ENCODE measurements at places on chromosomes 4 and X.

DNA sequence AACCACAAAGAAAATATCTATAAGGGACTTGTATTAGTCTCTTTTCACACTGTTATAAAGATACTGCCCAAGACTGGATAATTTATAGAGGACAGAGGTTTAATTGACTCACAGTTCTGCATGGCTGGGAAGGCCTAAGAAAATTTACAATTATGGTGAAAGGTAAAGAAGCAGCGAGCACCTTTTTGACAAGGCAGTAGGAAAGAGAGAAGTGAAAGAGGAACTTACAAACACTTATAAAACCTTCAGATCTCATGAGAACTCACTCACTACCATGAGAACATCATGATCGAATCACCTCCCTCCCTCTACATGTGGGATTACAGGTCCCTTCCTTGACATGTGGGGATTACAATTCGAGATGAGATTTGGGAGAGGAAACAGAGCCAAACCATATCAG is 856.0 kb downstream of the TRAM1L1 start:
- no peak for DNase-seq

GRCh38 chr4:176800891-176801534 is 8.3 kb upstream of the VEGFC start:
- DNase-seq: no peak

DNA sequence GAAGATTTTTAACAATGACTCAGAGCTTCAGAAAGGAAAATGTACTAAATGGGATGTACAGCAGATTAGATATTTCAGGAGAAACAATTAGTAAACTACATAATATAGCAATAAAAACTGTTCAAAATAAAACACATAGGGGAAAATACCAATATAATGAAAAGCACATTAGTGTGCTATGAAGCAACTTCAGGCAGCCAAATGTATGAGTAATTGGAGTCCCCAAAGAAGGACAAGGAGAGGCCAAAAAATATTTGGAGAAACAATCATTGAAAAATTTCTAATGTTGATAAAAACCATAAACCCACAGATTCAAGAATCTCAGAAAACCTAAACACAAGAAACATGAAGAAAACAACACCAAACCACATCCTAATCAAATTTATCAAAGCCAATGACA is 129.3 kb upstream of the CHRDL1 start:
- DNase-seq: no peak

DNA sequence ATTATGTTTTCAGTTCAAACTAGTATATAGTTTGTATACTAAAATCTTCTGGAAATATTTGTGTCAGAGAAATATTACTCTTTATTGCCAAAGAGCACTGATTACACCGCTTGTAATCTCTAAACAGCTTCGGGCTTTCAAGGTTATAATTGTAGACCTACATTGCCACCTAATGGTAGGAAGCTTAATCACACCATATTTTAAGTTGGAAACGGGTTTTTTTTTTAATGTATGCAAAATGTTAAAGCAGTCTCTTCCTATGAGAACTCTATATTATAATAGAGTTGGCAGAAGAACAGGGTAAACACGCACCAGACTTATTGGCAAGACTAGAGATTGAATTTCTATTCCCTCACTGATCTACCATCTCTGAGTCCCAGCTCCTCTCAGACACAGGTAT is 19.5 kb upstream of the NFXL1 start:
- DNase-seq: peak; percentile 39

GRCh38 chr4:19987746-19988145 is 264.0 kb upstream of the SLIT2 start:
- no peak for DNase-seq

- DNase-seq: no peak
Observed at GRCh38 chrX:153525451-153525850, 8.0 kb downstream of the ATP2B3 start.

- no peak for DNase-seq
Observed at GRCh38 chr4:3212391-3213105, 36.4 kb upstream of the MSANTD1 start.

GRCh38 chr4:78622253-78622979 is 70.8 kb downstream of the ANXA3 start:
- no peak for DNase-seq

DNA sequence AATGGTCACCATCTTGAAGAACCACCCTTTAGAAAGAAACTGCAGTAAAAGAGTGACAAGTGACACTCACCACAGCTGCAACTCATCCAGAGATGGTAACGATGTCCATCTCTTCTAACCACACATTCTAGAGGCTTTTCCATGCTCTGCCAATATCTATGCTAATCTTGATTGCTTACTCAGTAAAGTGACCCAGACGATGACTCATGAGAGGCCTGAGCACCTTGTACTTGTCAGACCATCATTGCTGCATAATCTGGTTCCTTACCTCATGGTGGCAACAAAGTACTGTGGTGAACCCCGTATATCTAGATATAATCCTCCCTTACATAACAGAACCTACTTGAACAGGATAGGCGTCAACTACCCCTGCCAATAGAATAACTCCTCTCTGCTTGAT is 75.6 kb downstream of the CCNG2 start:
- no peak for DNase-seq

DNA sequence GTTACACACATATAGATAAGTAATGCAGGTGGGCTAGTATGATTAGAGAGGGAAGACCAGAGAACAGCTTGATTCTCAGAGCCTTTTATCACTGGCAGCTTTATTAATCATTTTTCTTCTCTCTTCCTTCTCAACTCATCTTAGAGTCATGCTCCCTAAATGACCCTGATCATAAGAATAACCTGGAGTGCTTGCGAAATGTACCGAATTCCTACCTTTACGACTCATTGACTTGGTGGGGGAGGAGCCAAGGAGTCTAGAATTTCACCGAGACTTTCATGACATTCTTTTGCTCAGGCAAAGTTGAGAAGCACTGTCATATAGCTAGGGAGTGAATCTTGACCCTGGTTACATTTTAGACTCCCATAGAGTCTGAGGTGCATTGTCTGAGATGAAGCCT is 298.9 kb upstream of the PUDP start:
- DNase-seq: no peak

GRCh38 chr4:706834-707598 is 1.4 kb downstream of the PCGF3 start:
- no peak for DNase-seq

Measured in GM10248 (cell line).